ENCODE measurements at places on chromosomes 4 and X.

DNA sequence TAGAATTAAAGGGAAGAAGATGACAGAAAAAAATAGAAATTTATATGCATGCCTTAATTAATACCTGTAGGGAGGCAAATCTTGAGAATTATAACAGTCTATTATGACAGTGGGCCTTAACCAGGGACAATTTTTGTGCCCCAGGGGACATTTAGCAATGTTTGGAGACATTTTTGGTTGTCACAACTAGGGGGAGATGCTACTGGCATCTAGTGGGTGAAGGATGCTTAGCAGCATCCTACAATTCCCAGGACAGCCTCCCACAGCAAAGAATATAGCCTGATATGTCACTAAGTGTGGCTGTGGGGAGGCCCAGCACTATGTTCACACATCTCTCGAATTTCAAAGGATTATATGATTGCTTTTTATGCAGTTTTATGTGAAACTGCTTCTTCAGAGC, 10.5 kb downstream of the GPR82 start:
- peak; percentile 5 for DNase-seq

GRCh38 chr4:156638925-156639605, 332.5 kb downstream of the PDGFC start:
- peak; percentile 86 for DNase-seq

DNA sequence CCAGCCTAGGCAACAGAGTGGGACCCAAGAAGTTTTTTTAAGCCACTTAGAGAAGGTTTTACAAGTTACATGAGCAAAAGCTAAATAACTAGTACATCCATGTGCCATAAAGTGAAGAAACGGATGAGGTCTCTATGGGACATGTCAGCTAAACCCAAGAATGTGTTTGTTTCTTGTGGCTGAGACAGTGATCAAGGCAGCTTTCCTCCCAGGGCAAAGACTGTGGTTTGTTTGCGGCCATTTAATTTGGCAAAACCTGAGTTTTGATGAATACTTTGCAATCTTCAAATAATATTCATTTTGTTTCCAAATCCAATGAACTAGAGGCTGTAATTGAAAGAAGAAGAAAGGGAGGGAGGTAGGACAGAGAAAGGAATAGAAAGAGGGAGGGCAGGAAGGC, 44.9 kb upstream of the SLC2A9 start:
- DNase-seq = no peak

- DNase-seq = no peak
Measured at GRCh38 chrX:43656005-43656494, at the start of gene MAOA. MAOA (plus strand) TSS chrX:43656299; CDS start chrX:43656342, 43 bp downstream.

DNA sequence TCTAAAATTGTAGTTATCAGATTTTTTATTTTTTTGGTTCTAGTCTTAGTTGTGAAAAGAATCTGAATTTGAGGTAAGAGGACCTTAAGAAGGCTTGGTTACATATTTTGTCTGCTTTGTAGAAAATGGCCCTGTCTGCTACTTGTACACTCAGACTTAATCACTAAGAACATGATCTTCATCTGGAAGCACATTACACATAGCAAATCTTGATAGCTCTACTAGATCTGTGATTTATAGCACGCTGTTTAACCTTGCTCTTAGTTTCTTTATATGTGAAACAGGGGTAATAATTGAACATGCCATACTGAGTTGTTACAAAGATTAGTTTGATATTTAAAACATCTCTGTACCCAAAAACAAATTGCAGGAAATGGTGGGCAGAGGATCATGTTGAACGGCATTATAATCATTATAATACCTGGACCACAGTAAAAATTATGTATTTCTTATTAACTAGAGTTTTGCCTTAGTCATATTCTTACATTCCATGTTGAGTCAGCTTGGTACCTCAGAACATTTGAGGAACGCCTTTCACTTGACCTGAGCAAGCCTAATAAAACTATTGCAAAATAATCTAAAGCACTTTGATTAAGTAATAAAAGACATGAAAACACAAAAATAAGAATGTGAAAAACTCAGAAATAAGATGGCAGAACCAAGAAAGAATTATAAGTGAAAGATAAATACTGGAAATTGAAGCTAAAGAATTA, 738.0 kb upstream of the AADAT start:
- no peak for DNase-seq

GRCh38 chr4:173264245-173264644, 69.9 kb downstream of the HMGB2 start:
- no peak for DNase-seq

GRCh38 chrX:72526534-72527508, 45.8 kb downstream of the HDAC8 start:
- no peak for DNase-seq

GRCh38 chr4:30744386-30744785, 24.2 kb downstream of the PCDH7 start:
- DNase-seq = peak; percentile 21

GRCh38 chrX:33970028-33970967, 161.8 kb downstream of the FAM47A start:
- no peak for DNase-seq

- DNase-seq = peak; percentile 85
Measured at GRCh38 chr4:134027931-134028330, 173.7 kb downstream of the PABPC4L start.

- DNase-seq = no peak
Measured at GRCh38 chr4:2587213-2587823, 50.9 kb downstream of the FAM193A start.

GRCh38 chr4:123995936-123996335, 599.3 kb downstream of the SPRY1 start:
- DNase-seq = peak; percentile 88

GRCh38 chrX:87064502-87064901, 453.1 kb upstream of the KLHL4 start:
- DNase-seq = no peak

DNA sequence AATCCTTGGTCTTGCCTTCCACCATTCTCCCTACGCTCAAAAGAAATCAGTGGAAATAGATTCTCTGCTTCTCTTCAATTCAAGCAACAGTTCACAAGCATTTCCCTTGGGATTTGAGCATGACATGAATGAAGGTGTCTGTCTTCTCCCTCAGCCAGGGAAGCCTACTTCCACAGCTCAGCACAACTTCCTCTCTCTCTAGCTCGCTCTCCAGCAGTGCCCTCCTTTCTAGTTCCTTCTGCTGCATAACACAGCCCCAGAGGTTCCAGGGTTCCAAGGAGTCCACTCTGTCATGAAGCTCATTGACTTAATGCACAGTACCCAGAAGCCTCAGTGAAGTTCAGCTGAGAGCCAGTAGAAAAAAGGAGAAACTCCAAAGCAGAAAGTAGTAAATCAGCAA, 81.3 kb downstream of the PLS3 start:
- DNase-seq = no peak

- DNase-seq = no peak
Measured at GRCh38 chr4:1686440-1687036, 2.4 kb upstream of the FAM53A start.

- no peak for DNase-seq
Measured at GRCh38 chr4:53782458-53782845, 191.2 kb upstream of the LNX1 start.

DNA sequence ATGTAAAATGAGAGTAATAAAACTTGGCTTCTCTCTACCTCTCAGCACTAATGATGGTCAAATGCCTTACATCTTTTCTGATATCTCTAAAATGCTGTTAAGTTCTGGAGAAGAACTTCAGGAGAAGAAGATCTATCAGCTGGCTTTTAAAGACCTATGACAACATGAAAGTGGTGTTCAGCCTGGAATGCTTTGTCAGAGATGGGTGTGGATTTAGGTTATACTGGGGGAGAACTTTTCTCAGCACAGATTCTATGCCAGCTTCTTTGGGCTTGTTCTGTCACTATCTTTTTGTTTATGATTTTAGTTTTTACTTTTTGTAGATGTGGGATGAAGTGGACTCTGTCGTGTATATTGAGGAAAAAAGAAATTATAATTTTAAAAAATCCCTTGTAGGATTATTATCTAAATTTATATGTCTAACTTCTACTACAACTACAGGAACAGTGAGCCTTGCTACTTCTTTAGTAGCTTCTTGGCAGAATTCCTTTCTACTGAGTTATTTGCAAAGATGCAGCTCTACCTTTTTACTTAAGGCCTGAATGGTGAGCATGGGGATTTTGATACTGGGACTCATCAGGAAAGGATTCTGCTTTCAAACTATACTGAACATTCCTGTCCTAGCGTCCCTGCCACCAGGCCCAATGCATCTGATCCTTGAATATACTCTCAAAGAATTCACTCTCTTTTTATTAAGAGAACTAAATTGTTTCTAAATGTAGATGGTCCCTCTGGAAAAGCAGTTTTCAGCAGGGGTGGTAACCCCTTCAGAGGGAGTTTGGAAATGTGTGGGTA, 19.6 kb downstream of the CYP2U1 start:
- DNase-seq = peak; percentile 22

GRCh38 chr4:166091912-166092510, 219.0 kb downstream of the TLL1 start:
- peak; percentile 33 for DNase-seq

- no peak for DNase-seq
Measured at GRCh38 chr4:77798385-77798784, 20.8 kb downstream of the CNOT6L start.

DNA sequence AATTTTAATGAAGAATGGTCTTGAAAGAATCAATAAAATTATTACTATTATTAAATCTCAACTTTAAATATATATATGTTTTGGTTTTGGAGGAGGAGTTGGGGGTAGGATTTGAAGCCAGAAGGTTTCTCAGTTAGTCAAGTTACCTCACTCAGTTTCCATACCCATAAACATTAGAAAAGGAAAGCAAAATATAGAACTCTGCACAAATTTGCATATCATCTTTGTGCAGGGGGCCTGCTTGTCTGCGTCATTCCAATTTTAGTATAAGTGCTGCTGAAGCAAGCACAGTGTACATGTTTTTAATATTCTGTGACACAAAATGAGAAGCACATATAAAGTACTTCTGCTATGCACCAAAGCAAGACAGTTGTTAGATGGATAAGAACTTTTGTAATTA, 47.5 kb upstream of the SCRG1 start:
- no peak for DNase-seq

DNA sequence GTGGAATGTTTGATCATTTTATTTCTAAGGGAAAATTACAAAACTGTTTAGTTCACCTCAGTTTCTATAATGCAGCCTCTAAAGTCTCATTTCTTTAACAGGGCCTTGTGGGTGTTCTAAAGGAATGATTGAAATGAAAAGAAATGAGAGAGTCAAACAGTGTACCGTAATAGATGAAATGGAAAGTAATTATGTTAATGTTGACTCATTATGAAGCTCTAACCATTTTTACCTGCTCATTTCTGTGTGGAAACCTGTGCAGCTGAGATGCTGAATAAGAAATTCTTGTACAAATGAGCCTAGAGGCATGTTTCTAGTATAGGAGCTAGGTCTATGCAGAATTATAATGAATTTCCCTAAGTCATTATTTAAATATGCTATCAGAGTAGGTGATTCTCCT, 45.2 kb upstream of the RPA4 start:
- DNase-seq = no peak

- peak; percentile 25 for DNase-seq
Measured at GRCh38 chr4:22129454-22130029, 181.0 kb upstream of the KCNIP4 start.

DNA sequence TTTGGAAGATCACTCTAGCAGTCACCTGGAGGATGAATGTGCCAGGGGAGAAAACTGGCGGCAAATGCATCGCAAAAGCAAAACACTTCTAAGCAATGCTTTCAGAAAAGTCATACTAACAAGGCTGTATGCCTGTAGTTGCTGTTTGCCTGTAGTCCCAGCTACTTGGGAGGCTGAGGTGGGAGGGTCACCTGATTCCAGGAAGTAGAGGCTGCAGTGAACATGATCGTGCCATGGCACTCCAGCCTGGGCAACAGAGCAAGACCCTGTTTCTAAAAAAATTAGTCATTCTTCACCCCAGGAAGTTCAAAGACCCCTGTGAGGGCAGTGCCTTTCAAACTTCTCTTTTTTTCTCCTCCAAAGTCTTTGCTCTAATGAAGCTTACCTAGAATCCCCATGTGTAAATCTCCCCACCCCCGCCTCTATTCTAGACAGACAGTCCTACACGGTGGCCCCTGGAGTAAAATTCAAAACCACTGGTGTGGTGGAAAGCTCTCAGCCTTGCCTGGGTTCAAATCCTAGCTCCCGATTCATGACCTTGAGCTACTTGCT, 5.5 kb downstream of the SOWAHD start:
- DNase-seq = no peak

DNA sequence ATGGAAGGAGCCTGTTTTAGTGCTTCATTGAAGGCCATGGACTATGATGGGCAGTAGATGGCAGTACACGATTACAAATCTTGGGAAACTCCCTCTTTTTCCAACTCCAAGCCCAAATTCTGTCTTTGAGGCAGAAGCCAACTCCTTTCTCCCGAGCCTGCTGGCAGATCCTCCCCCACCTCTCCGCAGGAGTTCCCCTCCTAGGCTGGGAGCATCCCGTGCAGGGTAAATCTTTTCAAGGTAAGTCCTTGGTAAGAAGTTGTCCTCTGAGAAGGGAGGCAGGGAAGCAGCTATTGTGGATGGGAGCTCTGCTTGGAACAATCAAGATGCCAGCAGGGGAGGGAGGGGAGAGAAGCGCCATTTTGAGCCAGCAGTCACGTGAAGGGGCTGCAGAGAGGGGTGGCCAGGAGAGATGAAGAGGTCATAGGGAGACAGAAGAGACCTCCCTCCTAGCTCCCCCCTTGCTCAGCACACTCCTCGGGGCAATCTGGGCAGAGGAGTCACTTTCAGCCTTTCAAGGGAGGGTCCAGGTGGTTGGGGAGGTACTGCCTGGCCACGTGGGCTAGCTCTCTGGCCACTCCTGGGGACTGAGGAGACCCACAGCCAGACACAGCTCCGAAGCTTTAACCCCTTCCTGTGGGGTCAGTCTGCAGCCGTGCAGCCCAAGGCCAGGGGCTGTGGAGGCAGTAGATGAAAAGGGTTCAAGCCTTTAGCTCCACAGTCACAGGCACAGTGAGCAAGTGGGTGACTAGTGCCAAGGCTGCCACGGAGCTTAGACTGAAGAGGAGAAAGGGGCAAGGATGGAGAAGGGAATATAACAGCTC, 9.6 kb downstream of the CC2D2A start:
- peak; percentile 87 for DNase-seq

GRCh38 chr4:20433097-20433705, 181.5 kb downstream of the SLIT2 start:
- no peak for DNase-seq

DNA sequence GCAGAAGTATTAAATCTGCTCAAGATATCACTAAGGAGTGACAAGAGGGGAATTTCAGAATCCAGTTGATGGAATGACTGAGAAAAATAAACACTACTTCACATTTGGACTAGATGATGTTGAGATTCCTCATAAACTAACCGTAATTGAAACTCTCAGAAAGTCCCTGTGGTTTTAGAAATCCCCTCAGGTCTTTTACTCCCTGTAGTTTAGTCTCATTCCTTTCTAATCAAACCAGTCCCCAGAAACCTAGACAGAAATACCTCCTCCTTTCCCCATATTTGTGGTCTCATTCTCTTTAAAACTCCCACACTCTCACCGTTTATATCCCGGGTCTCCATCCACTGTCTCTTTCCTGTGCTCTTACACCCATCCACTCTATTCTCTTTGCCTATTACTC, 15.0 kb upstream of the TLR1 start:
- DNase-seq = peak; percentile 26

- no peak for DNase-seq
Measured at GRCh38 chr4:87387237-87387636, 3.8 kb downstream of the HSD17B11 start.
